ENCODE measurements at places on chromosomes 7 and 10.

DNA sequence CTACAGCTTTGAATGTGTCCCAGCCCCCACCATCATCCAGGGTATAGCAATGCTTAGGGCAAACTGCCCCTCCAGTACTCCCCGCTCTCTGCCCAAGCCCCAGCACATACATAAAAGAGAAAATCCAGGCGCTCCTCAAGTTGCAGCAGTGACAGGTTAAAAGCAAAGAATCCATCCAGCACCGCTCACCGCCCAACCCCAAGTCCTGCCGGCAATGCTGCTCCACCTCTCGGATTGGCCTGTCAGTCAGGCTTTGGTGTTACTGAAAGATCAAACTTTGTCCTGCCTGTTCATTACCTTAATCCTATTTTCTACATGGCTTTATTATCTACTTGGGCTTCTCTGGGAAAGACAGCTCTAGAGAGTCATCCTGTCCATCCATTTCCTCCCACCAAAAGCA is 31.9 kb downstream of the DPCD start:
- DNase-seq, result no peak

DNA sequence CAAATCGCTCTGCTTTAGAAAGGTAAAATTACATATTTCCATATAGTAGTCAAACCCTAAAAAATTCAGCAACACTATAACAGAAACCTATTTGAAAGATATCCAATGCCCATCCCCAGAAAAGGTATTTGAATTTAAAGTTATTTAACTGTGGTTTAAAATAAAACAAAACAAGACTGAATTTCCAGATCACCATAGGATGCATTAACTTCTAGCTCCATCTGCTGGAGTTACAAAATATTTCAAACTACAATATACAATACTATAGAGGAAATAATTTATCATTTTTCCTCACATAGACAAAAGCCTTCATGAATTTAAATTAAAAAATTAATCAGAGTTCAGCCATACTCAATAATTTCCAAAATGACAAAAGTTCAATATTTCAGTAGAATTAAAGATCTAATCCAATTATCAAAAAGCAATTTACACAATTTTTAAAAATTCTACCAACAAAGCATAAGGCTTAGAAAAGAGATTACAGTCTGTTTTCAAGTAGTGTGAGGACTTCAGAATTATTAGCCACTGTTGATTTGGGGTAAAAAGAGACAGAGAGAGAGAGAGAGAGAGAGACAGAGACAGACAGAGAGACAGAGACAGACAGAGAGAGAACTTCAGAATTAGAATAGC is 75.9 kb downstream of the LMBR1 start:
- DNase-seq, result peak; percentile 8

GRCh38 chr7:91556956-91557650 is 292.9 kb downstream of the FZD1 start:
- no peak for DNase-seq

- DNase-seq, result no peak
Observed at GRCh38 chr10:132151286-132151950, 35.3 kb upstream of the DPYSL4 start.

GRCh38 chr10:9158675-9159074 is 1104.2 kb downstream of the GATA3 start:
- DNase-seq, result no peak

GRCh38 chr10:112851588-112852211 is 98.3 kb upstream of the TCF7L2 start:
- DNase-seq, result no peak

GRCh38 chr10:70652761-70653657 is 19.3 kb upstream of the ADAMTS14 start:
- DNase-seq, result peak; percentile 85

DNA sequence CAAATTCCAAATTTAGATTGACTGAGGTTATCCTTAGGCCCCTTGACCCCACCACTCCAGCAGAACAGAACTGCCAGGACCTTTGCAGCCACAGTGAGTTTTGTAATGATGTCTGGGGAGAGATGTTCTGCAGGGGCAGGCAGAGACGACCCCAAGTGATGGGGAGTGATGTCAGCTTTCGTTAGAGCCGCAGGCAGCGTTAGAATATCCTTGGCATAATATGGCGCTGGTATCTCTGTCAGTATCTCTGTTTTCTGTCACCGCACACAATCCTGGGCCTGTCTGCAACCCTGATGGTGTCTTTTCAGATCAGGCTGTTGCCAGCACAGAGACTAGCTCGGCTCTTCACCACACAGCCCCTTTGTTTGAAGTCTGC is 1083.6 kb downstream of the KCNMA1 start:
- DNase-seq, result no peak

DNA sequence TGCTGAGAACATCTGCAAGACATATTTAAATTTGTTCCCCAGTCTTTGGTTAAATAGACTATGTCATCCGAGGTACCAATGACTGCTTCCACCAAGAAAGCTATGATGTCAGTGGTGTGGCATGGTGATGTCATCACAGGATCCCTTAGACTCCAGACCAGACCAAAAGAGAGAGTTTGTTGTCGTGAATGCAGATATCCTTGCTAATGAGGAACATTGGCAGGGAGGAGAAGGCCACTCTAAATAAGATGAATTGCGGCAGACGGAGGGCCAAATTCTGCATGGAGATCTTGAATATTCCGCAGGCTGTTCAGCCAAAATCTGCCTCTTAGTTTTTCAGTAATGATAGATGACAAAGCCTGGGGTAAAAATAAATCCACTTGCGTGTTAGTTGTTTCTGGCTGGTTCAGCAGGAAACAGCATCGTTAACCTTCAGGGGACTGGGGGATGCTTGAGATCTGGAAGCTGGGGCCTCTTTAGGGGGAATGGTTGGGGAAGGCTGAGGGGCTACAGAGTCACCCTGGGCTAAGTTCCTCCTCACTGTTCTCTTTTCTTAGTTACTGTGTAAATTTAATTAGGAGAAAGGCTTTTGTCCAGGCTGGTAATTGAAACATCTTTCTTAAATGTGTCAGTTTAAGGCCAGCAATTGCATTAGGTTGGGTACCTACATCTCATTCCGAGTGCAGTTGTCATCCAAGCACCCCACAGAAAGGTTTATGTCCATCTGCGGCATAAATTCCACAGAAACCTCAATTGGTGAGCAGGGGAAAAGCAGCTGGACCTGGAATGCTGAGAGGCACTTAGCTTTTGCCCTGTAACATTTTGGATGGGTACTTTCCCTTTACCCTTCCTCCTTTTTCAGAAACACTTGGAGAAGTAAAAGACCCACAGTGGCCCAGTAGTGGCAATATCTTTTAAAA is 11.6 kb upstream of the CAMK1D start:
- no peak for DNase-seq

DNA sequence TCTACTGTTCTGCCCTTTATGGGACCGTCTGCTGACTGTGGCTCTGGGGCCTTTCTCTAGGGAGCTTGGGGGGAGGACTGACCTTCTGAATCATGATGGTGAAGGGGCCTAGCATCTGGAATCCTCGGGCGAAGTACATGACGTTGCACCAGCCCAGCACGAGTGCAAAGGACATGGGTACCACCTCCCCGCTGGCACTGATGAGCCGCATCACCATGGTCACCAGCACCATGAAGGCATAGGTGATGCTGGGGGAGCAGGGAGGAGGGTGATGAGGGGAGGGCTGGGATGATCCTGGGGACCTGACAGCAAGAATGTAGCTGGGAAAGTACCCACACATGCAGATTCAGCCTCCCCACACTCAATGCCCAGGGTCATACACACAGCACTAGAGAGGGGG is 11.1 kb downstream of the TRPV6 start:
- no peak for DNase-seq

Data from AG08396 (cell line).